ENCODE measurements at places on chromosomes 4 and X.

- DNase-seq, result no peak
These were observed 35.1 kb downstream of the MAGED2 start for GRCh38 chrX:54842607-54843006.

DNA sequence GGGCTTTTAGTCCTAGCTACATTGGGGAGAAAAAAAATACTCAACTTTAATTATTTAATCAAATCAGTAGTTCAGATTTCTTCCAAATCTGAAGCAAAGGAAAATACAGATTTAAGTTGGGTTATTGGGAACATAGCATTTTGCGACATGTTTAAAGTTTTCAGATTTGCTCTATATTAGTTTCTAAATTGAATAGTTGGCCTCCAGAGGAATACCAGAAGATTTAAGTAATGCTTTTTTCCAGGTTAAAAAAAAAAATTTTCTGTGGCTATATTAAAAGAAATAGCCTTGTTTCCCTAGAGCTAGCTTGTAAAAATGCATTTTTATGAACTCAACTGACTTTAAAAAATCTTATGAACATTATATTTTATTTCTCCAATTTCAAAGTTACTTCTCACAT, 115.9 kb downstream of the DDX53 start:
- DNase-seq, result no peak

DNA sequence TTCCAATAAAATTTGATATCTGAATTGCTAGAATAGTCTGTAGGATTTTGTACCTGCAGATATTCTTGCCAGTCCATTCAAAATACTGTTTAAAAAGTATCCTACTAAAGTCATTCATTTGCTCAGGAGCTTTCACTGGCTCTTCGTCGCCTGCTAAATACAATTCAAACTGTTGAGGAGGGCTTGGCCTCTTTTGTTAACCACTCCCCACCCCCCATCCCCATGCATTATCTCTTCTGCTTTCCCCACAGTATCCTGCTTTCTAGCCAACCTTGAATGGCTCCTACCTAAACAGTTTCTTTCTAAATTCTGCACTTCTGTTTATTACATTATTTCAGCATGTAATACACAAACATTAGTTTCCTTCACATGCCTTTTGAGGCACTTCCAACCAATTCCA, 230.8 kb downstream of the CPE start:
- no peak for DNase-seq

- no peak for DNase-seq
These were observed 14.5 kb downstream of the CLCN4 start for GRCh38 chrX:10171249-10171648.

- no peak for DNase-seq
These were observed 125.5 kb downstream of the C4orf51 start for GRCh38 chr4:145805490-145805889.

DNA sequence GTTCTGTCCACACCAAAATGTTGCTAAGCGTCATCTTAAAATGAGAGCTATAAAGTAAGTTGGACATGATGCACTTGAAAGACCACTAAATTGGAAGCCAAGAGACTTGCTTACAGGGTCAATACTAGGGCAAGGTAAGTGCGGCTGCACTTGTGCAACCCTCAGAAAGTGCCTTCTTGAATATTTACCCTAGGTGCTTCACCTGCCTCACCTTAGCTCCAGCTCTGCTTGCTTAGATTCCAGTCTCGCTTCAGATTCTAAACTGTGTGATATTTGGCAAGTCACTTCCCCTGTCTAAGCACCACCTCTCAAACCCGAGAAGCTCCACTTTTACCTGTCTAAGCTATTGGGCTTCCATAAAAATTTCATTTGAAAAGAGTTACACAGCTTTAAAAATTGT, 136.5 kb downstream of the GRIA3 start:
- DNase-seq, result no peak

- no peak for DNase-seq
These were observed 97.2 kb upstream of the CLNK start for GRCh38 chr4:10781805-10782204.

- DNase-seq, result no peak
These were observed 9.2 kb downstream of the CTSO start for GRCh38 chr4:155944516-155944915.

DNA sequence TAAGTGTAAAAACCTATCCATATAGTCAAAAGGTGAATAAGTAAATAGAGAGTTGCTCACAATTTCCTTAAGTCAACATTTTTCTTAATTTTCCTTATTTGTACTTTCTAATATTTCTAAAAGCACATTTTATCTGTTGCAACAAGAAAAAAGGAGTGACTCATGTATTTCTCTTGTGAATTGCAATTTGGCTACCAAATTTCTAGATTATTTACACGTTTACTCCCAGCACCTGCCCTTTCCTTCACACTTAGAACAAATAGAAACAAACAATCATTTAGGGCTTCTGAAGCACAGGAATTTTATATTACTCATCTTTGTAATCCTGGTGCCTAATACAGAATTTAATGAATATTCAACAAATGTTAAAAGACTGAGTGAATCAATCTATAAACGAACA, 22.2 kb downstream of the BTC start:
- DNase-seq, result no peak

DNA sequence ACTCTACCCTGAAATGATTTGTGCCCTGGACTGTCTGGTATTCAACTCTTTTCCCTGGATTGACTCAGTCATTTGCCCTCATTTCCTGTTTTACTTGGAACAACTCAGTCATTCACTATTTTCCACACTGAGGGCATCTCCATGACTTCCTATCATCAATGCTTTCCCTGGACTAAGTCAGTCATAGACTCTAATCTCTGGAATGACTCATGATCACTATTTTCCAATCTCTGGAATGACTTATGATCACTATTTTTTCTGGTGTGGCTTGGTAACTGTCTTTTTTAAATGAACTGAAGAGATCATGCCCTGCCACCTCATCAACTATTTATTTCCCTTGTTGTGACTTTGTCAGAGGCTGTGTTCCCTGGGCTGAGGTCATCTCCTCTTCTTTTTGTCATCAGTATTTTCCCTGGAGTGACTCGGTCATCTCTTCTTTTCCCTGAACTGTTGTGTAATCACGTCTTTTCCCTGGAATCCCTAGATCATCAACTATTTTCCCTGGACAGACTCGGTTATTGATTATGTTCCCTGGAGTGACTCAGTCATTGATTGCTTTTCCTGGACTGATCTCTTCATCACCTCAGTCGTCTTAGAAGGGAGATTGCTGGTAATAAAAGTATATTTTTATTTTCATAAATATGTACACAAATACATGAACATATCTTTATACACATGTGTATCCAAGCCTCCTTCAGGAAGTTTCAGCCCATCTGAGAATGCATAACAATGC, 327.1 kb upstream of the VCX start:
- no peak for DNase-seq

DNA sequence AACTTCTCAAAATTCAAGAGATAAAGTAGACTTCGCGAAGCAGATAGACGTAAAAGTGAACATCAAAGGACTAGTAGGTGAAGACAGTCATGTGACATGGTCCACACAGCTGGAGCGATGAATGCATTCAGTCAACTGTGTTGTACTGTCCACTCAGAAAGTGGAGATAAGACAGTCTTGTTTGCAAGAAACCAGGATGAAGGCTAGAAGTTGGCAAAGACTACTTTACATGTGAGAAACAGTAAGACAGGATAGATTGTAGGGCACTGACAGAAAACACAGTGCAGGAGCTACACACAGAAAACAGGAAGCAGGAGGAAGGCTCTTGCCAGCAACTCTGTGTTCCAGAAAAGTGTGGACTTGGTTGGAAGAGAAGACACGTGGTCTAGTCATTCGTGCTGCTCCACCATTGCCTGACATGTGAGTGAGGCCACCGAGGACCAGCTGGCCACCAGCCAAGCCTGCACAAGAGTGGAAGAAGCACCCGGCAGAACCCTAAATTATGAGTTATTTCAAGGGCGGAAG, 78.9 kb downstream of the FAT1 start:
- DNase-seq, result no peak

- no peak for DNase-seq
These were observed 129.8 kb downstream of the UGT8 start for GRCh38 chr4:114728426-114728825.

DNA sequence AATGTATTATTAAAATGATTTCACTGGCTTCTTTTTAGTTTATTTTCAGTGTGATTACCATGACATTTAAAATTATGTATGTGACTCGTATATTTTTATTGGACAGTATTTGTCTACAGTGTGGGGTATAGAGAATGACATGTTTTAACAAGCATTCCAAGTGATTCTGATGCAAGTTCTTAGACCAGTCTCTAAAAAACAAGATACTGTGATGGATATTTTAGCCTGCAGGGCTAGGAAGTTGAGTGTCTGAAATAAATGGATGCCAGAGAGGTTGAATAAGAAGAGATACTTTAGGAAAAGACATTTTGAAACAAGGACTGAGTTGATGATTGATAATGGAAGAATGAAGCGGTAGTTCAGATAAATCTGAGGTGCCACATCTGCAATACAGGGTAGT, 3.5 kb upstream of the MAD2L1 start:
- DNase-seq, result no peak

Data from CD4-positive, alpha-beta T cell treated with Interleukin-17A for 1 hour (primary cell).